ENCODE measurements at places on chromosomes 12 and 14.

DNA sequence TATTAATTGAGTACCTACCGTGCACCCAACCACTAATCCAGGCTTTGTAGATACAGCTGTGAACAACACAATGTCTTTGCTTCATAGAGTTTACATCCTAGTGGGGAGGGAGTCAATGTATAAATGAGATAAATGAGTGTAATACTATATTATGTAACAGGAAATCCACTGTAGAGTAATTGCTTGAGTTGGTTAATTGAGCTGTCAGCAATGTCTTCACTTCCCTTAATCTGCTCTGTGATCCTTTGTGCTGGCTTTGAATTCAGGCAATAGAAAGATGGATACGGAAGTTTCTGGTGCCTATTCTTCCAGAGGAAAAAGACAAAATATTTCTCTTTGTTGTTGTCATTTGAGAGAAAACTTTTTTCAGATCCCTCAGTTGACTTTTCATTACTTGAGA lies 104.0 kb upstream of the SLC16A7 start:
- no peak for DNase-seq

DNA sequence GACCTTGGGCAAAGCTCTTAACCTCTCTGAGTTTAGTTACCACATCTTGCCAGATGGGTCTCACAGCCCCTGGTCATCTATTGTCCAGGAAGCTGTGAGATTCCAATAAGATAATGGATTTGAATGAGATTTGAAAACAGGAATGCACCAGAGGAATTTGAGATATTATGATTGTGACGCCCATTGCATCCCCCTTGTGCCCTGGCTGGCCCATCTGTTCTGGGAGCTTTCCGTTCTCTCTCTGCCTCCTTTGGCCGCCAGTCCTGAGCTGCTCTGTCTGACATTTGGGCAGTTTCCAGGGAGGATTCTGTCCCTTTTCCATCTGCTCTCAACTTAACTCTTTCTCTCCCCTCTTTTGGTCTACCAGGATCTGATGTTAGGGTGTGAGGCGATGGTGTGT lies 24.6 kb downstream of the SRRM4 start:
- no peak for DNase-seq

DNA sequence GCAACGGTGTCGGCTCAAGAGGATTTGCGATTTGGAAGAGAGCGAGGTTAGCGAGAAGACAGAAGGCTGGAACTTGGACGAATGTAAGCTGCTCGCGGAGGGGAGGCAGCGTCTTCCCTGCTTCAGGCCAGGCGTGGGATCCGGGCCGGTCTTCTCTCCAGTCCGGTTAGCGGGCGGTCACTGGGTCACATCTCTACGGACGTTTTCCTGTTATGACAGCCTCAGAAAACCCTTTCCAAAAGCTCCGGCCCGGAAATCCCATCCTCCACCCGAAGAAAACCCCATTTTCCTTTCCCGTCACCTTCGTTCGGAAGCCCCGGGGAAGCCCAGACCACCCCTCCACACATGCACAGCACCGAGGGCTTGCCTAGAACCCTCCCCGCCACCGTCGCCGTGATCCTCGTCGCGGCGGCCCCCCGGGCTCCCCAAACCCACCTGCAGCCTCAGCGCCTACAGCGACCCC lies 268 bp downstream of the NDUFB1 start:
- no peak for DNase-seq

DNA sequence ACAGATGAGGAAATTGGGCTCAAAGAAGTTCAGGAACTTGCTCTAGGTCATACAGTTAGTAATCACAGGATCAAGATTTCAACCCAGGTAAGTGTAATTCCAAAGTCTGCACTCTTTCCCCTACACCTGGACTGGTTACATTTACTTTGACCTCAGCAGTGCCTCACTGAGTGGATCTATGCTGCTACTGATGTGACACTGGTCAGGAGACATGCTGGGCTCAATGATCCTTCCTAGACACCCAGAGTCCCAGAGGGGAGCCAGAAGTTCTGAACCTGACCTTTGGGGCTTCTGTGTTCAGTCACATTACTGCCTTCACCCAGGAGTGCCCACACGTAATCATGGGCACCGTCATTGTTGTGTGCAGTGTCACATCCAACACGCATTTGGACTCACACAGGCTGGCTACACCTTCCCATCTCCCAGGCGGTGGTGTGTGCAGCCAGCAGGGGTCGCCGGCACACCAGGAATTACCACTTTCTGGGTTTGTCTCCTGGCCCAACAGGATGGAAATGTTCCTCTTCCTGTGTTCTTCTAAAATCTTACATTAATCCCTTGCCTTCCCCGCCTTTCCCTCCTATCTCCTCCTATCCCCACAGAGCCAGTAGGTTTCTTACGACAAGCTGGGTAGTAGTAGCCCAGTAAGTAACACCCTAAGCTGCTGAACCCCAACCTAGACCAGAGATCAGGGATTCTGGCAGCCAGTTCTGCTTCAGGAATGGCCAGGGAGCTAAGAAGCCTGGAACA lies 25.6 kb downstream of the CALCOCO1 start:
- no peak for DNase-seq

GRCh38 chr12:98332642-98333041 lies 182.7 kb upstream of the TMPO start:
- no peak for DNase-seq

DNA sequence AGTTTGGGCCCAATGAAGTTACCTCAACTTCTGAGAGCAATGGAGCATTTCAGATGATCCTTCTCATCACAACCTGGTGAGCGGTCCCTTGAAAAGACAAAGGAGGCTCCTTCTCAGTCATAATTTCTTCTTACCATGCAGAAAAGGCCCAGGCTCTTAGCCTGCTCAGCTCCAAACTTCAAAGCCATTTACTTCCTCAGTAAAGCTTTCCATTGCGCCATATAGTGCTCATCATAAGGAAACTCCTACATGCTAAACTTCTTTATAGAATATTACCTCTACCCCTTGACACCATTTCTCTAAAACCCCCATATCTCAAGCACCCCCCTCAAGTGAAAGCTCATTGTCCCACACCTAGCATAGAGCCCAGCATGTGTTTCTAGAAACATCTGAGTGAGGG lies 127.1 kb downstream of the GTF2A1 start:
- no peak for DNase-seq

DNA sequence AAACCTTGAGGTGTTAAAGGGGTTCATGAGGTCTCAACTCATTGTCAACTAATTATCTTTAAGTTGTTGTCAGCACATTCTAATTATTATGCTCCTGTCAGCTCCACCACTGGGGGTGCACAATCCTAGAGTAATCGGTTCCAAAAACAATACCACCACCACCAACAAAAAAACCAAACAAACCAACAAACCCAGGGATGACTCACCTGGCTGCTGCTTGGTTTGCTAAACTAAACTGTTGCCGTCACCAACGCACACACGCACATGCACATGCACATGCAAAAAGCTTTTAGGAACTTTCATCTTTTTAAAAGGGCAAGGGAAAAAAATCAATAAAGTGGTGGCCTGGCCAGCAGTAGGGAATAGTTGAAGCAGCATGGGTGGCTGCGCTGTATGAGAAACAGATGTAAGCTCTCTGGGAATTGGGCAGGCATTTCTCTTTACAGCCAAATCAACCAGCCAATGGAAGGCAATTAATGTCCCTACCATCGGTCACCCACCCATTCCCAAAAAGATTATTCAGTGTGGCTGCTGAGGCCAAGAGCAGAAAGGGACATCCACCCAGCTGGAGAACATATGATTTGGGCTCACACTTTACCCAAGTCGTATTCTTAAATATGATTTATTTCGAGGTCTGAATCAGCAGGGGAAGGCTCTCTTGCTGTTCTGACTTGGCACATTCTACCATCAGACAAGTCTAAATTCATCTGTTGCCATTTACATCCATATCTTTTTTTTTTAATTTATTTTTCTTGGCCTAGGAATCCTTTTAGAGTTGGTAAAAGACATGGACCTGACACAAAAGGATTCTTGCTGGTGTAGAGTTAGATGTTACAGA lies 20.0 kb downstream of the TMEM30B start:
- no peak for DNase-seq

DNA sequence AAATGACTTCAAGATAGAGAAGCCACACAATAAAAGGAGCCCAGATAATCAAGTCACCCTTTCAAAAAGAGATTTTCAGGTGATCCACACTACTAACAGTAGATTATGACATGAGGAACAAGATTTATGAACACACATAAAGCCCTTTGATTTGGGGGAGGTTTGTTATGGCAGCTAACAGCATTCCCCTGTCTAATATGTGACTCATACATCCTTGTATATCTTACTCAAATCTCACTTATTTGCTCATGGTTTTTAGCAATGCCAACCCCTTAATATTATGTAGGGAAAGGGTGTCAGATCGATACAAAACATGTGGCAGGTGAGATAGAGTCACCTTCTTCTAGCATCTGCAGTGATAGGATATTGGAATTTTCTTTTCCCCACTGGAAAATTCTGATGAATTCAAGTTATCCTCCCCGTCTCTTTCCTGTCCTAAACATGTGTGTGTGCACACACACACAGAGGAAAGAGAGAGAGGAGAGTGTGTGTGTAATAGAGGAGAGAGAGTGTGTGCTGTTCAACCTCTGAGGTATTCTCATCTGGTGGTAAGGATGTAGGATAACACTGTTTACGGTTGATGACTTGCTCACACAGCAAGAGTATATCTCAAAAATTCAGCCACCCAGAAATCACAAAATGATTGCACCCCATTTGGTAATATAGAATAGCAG lies 319.9 kb downstream of the KCNC2 start:
- DNase-seq, result no peak

GRCh38 chr12:54571193-54572188 lies 17.0 kb downstream of the PPP1R1A start:
- DNase-seq, result no peak

GRCh38 chr12:262817-263216 lies at the start of gene SLC6A13:
Gene SLC6A13 (minus strand): TSS chr12:262836. CDS start chr12:260052, 2,784 bp downstream.
- no peak for DNase-seq

- no peak for DNase-seq
These were observed 72.8 kb downstream of the IRF2BPL start for GRCh38 chr14:76955575-76956315.

GRCh38 chr14:68234101-68234905 lies 414.7 kb downstream of the RAD51B start:
- DNase-seq, result no peak

GRCh38 chr14:30450631-30451545 lies 108.1 kb upstream of the G2E3 start:
- no peak for DNase-seq

DNA sequence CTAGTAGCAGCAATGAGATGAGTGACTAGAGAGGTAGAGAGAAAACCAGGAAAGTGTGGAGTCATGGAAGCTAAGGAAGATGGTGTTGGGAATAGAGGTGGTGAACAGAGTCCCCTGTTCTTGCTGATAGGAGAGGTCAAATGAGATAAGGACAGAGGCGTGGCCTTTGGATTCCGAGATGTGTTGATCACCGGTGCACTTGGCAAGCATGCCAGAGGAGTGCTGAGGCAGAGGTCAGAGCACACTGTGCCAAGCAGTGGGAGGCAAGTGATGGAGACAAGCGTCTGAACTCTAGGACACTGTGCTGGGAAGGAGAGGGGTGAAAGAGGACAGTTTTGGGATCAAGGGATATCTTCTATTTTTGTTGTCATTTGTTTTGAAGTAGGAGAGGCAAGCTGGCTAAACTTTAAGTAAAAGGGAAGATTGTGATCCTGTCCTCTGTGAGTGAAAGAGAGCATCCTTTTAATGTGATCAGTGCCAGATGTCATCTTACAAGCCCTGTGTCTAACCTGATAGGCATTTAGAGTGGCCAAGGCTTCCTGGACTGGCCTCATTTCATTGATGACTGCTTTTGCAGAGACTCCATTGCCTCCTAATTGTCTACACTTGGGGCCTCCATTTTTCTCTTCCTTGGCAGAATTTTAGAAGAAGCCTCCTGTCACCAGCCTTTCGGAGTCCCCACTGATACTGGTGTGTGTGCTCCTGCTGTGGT lies 336.4 kb downstream of the CACNA1C start:
- no peak for DNase-seq

DNA sequence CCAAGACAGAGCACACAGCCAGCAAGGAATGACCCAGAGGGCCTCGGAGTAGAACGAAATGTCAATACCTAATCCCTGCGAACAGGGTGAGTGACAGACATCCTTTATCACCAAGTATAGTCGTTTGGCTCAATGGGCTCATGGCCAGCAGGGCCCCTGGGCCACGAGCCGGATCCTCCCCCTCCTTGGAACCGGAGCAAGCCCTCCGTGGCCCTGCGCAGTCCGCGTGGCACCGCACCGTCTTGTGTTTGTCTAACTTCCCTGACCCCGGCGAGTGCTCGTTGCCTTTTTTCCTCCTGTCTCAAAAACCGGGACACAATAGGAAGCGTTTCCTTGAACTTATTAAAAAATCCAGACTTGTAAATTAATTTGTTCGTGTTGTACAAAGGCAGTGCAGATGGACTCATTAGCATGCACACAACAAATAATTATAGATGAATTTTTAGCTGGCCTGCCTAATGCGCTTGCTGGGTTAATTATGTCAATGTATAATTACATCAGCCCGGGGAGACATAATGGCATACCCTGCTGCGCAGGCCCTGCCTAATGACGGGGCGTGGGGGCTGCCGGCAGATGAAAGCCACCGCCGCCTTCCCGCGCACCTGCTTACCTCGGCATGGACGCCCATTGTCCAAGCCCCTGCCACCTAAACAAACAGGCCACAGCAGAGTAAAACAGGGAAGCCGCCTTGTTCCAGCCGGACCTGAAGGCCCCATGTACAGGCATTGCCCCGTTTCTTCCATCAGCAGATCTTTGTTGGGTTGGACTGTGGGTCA lies 81.6 kb downstream of the PHETA1 start:
- no peak for DNase-seq

DNA sequence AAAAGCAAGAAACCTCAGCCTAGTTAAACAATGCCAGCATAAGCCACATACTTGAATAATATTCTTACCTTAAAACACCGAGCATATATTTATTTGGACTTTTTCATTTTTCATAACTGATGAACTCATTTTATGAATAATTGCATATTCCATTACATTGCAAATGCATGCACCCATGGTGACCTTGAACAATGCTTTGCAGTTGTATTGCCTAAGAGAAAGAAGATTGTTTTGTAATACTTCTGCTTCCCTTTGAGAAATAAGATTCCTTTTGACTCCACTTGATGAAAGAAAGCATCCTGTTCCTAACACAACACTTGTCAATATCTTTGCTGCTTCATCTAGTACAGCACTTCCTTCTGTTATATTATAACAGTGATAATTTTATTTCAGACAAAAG lies 1182.2 kb downstream of the FLRT2 start:
- DNase-seq, result no peak
